GM12864 (cell line): ENCODE measurements at places on chromosomes 7 and 10.

- no peak for DNase-seq
Measured at GRCh38 chr10:9895453-9895852, 1122.2 kb upstream of the CELF2 start.

DNA sequence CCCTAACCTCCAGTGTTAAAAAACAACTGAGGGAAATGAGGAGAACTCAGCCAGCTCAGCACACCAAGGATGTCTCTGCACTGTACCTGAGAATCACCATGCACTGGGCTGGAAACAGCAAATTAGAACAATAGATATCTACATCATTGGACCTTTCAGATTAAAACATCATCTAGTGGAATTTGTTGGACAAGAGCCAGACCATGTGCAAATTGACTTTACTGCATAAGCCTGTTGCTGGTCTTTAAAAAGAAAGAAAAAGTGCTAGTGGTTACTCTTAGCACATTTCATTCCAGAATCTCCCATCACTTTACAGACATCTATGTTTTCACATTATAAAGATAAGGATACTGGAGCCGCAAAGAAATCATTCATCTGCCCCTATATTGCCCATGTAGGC lies 75.4 kb downstream of the FGFR2 start:
- DNase-seq = no peak

- DNase-seq = no peak
Measured at GRCh38 chr10:50624866-50625501, 1.2 kb upstream of the SGMS1 start.

GRCh38 chr7:106247841-106248240 lies 36.9 kb downstream of the NAMPT start:
- DNase-seq = no peak

- DNase-seq = no peak
Measured at GRCh38 chr10:51700228-51700817, 928 bp upstream of the CSTF2T start.

- DNase-seq = no peak
Measured at GRCh38 chr7:70034999-70035398, 436.7 kb downstream of the AUTS2 start.

- DNase-seq = no peak
Measured at GRCh38 chr7:46468753-46469356, 547.8 kb upstream of the IGFBP3 start.

DNA sequence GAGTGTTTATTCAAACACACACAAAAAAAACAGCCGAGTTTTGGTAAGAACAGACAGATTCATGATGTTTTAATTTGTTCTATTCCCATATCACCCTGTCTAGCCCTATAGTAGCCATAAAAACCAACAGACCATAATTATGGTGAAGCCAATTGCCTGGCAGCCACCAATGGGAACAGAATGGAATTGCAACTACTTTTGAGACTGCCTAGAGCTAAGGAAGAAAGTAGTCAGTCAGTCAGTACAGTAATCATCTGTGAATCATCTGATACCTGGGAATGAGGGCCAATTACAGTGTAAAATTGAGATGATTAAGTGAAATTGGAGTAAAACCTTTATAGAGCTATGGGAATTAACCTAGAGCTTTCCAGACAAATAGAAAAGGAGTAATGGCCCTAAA lies 952.7 kb upstream of the KCND2 start:
- no peak for DNase-seq

DNA sequence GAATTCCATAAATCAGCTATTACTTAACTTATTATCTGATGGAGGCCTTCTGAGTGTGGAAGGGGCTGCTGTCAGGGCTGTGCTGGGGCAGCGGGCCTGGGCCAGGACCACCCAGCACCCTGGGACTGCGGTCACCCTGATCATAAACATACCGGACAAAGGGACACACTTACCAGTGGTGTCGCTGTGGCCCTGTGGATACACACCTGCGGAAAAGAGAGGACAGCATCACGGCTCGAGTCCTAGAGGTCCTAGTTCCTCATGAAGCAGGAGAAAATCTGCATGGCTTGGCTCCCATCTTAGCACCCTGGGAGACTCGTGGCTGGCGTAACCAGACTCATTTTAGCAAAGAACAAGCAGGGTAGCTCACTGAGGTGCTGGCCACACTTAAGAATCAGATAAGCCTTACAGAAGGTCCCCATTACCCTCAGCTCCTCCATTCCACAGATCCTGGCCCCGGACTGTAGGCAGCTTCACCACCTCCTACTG lies 17.7 kb downstream of the IL15RA start:
- DNase-seq = no peak

- peak; percentile 68 for DNase-seq
Measured at GRCh38 chr7:2709553-2710285, 21.7 kb downstream of the AMZ1 start.
